ENCODE measurements at places on chromosomes 13 and 19.

- no peak for DNase-seq
Observed at GRCh38 chr13:41995946-41996345, 35.0 kb upstream of the VWA8 start.

- DNase-seq = no peak
Observed at GRCh38 chr13:104295537-104295936, 1229.3 kb upstream of the SLC10A2 start.

- peak; percentile 83 for DNase-seq
Observed at GRCh38 chr19:45882652-45883585, 3.0 kb downstream of the IRF2BP1 start.

DNA sequence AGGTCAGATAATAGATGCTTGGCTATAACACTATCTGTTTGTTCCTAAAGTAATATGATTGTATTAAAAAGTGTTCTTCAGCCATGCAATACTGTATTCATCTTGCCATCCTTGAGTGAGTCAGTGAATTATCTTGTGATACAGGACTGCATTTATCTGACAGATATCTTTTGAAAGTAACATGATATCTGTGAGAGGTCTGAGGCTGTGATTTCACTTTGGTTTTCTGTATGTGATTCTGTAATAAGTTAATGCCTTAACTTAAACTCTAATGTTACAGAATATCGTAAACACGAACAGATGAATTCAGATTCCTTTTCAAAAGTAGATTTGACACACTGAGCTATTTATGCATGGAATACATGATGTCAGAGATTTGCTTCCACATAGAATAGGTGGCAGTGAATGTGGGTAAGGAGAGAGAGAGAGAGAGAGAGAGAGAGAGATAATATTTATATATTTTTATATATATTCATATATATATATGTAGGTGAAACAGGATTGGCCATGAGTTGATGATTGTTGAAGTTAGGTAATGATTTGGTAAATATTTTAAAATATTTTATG lies 97.9 kb upstream of the RNF113B start:
- DNase-seq = no peak

- DNase-seq = no peak
Observed at GRCh38 chr13:20350819-20351218, 118.7 kb upstream of the GJB6 start.

DNA sequence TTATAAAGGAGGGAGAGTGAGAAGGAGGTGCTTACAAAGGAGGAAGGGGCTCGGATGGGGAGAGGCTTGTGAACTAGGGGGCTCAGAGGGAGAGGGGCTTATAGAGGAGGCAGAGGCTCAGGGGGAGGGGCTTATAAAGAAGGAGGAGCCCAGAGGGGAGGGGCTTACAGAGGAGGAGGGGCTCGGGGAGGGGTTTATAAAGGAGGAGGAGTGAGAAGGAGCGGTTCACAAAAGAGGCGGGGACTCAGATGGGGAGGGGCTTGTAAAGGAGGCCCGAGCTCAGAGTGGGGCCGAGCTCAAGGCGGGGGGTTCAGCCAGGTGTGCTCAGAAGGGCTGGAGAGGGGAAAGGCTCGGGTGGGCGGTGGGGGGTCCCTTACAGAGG lies 500 bp downstream of the SMIM24 start:
- peak; percentile 25 for DNase-seq

DNA sequence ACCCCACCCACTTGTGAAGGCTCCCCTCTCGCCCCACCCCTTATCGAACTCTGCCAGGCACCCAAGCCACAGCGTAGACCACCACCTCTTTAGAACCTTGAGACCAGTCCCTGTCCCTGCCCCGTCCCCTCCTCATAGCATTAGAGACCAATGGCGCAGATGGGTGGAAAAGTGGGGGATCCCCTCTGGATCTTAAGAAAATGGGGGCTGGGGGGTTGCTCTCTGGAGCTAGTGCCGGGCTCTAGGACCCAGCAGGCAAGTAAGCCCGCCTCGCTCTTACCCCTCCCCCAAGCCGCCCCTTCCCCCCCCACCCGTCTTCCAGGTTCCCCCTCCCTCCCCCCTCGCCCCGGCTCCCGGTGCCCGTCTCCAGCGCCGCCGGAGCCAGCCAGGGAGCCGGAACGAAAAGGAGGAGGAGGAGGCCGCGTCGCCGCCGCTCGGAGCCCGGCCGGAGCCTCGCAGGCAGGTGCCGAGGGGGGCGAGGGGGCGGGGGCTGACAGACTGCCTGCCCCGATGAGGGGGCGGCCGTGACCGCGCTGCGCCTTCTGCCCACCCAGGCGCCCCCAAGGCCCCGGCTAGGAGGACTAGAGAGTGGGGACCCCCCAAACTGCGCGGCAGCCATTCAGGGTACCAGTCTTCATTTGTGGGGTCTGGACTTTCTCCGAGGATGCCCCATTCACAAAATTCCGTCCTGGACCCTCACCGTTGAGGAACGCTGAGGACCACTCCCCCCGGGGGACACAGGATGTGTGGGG lies at the start of gene SPRED3:
TSS of gene SPRED3 (plus strand) at position 349 of the 752 bp plus-strand sequence. CDS start 1,606 bp downstream, outside the sequence.
- DNase-seq = no peak

- no peak for DNase-seq
Observed at GRCh38 chr13:27962128-27962841, 6.8 kb downstream of the CDX2 start.

- no peak for DNase-seq
Observed at GRCh38 chr13:106513025-106513983, 22.2 kb downstream of the EFNB2 start.

DNA sequence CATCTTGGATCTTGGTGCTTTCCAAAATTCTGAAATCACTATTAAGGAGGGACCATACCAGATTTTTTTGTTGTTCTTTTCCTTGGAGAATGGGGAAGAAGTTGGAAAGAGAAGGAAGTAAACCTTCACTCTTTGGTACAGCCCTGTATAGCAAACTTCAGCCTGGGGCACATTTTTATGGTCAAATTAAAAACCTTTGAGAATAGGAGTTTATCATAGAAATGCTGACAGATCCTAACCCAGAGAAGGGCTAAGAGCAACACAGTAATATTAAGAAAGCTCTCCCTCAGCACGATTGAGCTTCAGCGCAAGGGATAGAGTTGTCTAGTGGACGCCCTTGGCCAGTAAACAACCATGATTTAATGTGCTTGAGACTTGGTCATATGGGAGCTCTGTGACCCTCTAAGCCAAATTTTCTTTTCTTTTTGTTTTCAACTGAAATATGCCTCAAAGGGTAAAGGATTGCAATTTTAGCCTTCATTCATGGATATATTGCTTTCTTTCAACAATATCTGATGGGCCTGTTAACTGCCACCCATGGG lies 294.3 kb upstream of the MAB21L1 start:
- DNase-seq = no peak

DNA sequence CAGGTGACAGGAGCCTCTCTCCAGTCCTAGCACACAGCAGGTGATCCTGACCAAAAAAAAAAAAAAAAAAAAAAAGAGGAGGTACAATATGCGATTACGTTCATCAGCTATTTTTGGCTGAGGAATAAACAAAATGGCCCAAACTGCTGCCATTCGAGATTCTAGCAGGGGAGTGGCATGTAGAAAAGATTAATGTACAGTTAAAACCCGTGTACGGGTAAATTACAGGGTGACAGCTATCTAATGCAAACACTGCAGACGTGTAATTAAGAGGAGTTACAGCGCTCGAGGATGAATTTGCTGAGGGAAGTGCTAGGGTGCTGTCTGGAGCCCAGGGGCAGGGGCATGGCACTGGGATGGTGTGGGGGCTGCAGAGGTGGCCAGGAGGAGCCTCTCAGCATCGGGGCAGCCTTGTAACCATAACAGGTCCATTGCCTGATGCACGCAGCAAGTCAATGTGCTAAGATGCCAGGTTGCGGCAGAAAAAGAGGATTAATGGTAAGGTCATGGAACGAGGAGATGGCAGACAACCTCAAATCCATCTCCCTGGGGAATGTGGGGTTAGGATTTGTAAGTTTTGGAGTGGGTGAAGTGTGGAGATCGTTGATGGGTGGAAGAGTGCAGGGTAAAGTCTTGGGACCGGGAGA lies 17.4 kb downstream of the CHST8 start:
- no peak for DNase-seq

DNA sequence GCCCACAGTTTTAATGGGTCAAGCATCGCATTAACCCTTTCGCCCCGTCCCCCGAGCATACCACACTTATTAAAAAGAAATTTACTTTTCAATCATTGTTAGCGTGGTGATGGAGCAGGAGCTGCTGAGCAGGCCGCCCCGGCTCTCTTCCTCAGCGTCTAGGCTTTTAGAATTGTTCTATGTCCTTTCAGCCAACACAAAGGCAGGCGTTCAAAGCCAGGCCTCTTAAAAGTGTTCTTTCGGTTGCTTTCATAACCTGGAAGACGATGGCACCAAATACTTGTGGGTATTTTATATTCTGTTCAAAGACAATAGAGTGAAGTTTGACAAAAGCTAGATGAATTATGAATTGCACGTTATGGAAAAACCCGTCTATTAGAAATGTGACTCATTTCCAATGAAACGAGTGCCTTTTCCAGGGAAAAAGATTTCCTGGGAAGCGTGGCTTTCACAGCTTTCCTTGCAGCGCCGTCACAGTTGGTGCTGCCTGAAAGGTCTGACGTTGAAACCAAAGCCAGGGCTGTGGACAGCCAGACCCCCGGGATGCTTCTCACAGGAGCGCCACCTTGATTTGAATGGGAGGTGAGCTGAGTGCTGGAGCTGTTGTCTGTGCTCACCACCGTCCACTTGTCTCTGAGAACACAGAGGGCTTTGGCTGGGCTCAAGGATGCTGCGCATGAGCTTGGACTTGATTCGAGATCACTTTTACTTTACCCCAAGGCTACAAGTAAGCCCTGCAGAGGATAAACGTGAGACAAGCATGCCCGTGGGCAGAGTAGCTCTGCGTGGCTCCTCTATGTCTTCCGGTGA lies 78.8 kb downstream of the SOX1 start:
- DNase-seq = no peak

DNA sequence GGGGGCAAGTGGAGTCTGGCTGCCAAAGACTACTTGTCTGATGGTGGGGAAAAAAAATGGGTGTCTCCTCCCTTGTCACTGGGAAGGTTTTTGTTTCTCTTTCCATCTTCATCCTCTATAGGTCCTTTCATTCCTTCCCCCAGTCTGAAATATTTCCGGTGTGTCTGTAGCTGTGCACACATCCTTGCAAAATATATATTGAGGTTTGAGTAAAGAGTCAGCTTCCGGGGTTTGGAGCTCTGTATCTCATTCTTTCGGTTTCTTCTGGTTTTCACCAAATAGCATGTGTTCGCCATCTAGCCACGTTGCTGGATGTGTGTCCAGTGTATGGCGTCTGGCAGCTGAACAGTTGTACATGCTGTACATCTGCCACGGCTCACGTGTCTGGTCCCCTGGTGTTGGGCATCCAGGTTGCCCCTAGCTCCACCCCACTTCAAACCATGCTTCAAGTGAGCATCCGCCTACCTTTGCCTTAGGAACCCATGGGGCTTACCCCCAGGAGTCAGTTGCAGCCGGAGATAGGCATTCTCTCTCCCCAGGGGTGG lies 142.2 kb downstream of the SIPA1L3 start:
- peak; percentile 52 for DNase-seq

DNA sequence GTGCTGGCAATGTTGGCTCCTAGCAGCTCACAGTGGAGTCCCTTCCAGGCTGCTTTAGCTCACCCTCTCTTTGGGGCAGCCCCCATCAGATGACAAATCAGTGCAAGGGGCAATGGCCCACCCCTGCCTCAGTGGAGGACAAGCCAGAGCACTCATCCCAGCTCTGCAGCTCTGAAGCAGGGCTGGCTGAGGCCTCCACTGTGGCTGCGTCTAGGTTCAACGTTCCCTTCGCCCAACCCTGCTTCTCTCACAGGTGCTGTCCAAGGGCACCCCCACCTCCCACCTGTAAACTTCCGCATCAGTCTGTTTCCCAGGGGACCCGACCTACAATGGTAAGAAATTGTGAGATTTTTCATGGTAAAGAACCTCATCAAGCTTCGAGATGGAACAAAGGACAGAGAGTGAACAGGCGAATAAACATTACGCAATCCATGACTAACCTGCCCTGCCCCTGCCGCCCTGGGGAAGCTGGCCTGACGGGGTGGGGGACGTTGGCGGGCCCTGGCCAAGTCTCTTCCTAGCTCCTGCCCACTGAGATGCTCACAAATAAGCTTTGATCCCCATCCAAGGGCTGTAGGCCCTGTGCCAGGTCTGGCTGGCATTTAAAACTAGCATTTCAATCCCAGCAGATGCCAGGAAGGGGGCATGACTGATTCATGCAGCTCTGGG lies 40.5 kb downstream of the DZIP1 start:
- DNase-seq = no peak

GRCh38 chr19:17997969-17998826 lies 9.8 kb upstream of the ARRDC2 start:
- no peak for DNase-seq

GRCh38 chr13:73274147-73274546 lies 215.3 kb downstream of the KLF5 start:
- no peak for DNase-seq

- peak; percentile 98 for DNase-seq
Observed at GRCh38 chr19:16111160-16111908, at the start of gene RAB8A. TSS of gene RAB8A (plus strand) at chr19:16111889. CDS start at chr19:16111902, 13 bp downstream.

GRCh38 chr13:30862707-30863106 lies 43.4 kb upstream of the MEDAG start:
- no peak for DNase-seq

DNA sequence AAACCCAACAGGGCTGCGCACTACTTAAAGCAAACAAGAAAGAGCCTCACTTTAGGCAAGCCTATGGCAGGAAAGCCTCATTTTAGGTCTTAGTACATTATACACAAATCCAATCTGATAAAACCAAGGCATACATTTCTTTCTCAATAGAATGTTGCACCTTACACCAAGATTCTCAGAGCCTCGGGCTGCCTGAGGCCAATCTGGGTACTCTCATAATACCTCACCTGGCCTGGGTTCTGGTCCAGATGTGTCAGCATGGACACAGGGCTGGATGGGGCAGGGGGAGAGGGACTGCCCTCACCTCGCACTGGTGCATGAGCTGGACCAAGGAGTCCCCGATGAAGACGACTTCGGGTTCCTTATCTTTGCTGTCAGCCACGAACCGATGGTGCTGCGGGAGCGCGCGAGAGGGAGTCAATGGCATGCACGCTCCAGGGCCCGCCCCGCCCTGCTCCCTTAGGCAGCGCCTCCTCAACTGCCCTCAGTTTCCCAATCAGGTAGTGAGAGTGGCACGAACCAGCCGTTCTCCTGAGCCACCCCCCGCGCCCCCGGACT lies at the start of gene PRR19:
TSS of gene PRR19 (plus strand) at position 487 of the 558 bp plus-strand sequence. CDS start 7,453 bp downstream, outside the sequence.
- peak; percentile 29 for DNase-seq

All from stimulated activated CD4-positive, alpha-beta T cell treated with anti-CD3 and anti-CD28 coated beads, Interleukin-4, amount 100 ng/mL, for 1 hour (primary cell).